ENCODE measurements at places on chromosomes 16 and 17.

- DNase-seq = no peak
These were observed 404.8 kb upstream of the HSBP1 start for GRCh38 chr16:83402967-83403366.

DNA sequence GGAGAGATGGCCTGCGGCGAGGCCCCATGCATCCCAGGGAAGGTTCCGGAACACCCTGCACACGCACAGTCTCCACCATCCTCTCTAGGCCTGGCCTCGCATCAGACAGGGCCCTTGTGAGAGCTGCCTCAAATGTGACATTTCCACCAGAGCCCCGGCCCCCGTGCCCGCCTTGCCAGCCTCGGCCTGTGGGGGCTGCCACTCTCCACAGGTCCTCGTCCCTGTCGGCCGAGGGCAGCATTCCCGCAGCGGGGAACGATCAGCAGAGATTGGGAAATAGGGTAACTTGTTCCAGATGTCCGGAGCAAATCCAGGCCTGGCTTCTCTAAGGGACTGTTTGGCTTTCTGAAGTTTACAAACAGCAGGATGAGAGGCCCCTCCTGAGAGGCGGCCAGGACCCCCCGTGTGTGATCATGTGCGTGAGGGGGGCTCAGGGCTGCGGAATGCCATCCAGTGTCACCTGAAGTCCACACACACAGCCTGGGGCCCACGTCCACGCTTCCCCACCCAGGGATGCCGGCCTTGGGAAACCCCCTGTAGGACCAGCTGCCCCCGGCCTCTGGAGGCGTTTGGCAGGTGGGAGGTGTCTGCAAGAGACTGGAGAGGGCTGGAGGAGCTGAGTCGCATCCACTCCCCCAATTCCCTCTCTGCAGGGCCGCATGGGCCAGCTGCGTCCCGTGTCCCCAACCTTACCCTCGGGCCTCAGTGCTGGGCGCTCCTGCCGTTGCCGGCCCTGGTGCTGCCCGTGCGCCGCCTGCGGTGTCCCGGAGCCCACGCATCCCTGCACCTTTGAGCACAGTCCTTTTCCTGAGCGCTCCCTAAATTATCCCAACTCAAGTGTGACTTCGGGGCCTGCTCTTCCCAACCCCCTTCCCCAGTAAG lies 70.4 kb downstream of the ZDHHC7 start:
- DNase-seq = no peak

- no peak for DNase-seq
These were observed 15.9 kb downstream of the GRB7 start for GRCh38 chr17:39753514-39754160.

DNA sequence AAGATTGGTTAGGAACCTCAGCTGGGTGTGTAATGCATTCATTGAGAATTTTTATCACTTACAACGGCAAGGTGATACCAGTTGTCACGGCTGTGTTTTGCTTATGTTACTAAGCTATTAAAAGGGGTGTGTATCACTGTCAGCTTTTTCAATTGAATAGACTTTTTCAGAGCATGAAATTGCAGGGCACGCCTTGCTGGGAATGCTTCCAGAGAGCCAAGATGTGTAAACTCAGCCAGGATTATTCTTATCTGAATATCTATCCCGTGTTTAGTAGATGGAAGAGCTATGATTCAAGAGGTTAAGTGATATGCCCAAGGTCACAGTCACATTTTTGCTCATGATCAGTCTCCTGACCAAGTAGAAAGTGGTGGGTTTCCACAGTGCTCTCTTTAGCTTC lies 6.6 kb upstream of the TEKT3 start:
- no peak for DNase-seq

GRCh38 chr16:9817586-9817985 lies 364.6 kb downstream of the GRIN2A start:
- no peak for DNase-seq

Measured in NCI-H446 (cell line).